HT-29 (cell line): ENCODE measurements at places on chromosomes 4 and X. TPM values are rescaled to one million over a fixed set of nuclear protein-coding genes. Genes with fewer than 3 reads are reported as not detected.

DNA sequence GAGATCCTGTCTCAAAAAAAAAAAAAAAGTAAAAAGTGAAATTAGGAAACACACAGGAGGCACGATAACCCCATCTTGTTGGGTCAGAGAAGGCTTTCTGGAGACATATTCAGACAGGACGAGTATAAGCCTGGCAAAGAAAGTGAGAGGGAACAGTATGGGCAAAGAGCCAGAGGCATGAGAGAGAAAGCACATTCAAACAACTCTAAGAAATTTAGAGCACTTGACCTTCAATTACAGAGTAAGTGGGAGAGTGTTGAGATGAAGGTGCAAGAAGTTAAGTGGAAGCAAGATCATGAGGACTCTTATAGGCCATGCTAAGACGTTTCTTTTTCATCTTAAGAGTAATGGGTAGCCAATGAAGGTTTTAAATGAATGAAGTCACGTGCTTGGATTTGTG, 70.4 kb downstream of the ELOVL6 start:
- no peak for DNase-seq

DNA sequence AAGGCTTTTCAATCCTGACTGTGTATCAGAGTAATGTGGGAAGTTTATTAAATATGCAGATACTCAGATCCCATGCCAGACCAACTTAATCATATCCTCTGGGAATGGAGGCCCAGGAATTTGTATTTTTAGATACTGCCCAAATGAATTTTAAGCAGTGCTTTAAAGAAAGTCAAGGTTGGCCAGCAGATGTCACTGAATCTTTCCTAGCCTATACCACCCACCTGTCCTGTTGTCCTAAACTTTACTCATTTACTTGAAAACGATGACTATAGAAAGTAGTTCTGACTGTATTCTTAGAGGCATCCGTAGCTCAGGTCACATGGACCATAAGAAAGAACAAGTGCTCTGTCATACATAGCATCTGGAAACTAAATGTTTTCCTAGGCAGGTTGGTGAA, 79.9 kb downstream of the AMOT start:
- no peak for DNase-seq

The MAGED4 gene
- total RNA-seq = not detected in 2 replicates

The ZCCHC13 gene
- total RNA-seq = not detected in 2 replicates

The UGT2B17 gene
- not detected in 2 replicates for total RNA-seq

DNA sequence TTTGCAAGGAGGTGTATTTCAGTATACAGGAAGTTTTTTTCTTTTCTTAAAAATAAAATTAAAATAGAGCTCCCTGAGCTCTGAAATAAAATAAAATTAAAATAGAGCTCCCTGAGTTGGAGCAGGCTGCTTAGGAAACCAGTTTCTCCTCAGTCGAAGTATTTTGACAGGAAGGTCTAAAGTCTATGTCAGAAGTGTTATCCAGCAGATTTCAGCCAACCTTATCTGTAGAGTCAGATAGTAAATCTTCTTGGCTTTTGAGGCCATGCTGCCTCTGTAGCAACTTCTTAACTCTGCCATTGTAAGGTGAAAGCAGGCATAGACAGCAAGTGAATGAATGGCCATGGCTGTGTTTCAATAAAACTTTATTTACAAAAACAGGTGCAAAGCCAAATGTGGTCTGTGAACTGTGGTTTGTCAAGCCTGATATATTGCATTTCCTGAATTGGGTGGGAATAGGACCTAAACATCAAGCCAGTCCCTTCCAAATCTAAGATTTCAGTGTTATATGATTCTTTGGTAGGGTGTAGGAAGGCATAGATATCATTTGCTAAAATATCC, 9.5 kb upstream of the KLKB1 start:
- DNase-seq = no peak

DNA sequence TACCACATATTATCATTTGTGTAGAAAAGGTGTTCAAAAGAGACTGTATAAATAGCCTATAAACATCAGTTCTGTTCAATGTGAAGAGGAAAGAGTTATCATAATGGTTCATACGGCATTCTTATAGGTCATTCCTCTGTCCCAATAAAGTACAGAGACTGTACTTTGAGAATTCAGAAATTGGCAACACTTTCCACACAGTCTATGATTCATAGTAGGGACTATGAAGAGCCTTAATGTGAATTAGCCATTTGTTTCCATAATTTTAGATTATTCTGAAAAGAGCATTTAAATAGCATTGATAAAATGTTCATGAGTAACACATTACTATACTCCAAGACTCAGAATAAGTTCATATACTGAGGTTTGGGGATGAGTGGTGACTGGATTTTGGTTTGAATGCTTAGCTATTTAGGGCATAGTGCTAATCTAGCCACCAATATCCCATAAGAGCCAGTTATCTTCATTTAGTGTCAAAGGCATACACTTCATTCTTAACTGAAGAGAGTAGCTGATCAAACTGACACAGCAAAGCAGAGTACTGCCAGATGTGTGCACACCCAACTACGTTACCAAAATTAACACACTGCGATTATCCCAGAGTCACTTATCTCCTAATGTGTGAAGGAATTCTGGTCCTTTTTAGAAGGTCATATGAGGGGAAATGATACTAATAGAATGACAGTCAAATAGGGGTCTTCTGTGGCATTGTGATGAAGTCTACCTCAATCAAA, 10.2 kb downstream of the ANK2 start:
- no peak for DNase-seq

The SLC26A1 gene
- 5.8 and 6.2 TPM in 2 replicates for total RNA-seq

The HERC6 gene
- total RNA-seq = 9.5 and 12.8 TPM in 2 replicates

DNA sequence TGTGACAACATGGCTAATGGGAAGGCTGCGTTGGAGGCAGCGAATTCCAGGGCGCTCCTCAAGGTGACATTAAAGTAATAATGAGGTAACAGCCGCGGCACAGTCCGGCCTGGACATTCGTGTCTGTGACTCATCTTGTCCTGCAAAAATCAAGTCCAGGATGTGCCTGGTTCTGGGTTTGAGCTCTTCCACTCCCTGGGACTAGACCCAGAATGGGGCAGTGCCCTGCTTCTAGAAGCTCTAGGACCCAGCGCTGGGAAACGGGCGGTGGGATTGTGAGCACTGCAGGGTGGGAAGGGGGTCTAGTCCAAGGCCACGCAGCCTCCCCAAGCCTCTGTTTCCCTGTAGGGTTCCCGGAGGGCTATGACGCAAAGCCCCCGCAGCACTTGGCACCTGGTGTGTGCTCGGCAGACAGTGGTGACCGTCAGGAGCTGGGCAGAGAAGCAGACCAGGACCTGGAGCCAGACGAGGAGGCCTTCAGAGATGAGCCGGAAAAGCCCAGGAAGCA, 34.9 kb downstream of the HMX1 start:
- DNase-seq = no peak
